ENCODE measurements at places on chromosomes 2 and 18.

GRCh38 chr2:207166349-207167098 is 776 bp upstream of the KLF7 start:
- DNase-seq, result peak; percentile 29

DNA sequence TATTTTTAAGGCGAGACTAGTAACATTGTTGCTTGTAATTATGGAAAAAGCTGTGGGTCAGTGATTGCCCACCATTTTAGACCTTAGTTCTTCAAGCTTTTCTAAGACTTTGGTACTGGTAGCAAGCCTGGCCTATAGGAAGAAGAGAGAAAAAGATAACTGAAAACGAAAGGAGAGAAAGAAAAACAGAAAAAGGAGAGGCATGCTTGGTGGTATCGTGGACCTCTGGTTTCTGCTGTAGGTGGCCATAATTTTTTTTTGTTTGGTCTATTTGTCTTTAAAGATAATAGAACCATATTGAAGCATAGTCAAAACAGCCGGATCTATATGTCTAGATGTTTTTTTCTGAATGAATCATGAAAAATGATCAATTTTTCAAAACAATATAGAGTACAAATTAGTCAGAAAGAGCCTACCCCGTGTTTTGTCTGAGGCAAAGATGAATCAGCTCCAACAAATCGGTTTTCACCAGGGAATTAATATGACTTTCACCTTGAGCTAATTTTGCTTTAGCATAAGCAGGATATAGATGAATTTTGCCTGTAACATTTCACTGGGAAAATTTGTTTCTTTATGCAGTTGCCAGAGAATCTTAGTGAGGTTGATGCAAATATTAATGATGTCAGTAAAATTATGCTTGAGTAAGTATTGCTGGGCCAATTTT is 45.7 kb downstream of the CCDC85A start:
- no peak for DNase-seq

DNA sequence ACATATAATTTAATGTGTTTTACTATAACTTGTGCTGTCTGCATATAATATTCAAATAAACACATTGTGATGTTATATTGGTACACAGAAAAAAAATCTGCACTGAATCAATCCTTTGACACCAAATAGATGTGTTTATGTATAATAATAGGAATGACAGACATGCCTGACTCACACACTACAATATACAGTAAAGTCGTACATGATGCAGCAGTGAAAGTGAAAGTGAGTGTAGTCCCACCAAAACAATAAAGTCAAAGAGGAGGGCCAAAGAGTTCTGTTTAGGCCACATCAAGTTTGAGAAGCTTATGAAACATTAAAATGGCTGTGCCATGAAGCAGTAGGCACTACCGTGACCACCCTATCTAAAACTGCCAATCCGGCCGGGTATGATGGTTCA is 8.2 kb upstream of the RBM44 start:
- DNase-seq, result no peak

DNA sequence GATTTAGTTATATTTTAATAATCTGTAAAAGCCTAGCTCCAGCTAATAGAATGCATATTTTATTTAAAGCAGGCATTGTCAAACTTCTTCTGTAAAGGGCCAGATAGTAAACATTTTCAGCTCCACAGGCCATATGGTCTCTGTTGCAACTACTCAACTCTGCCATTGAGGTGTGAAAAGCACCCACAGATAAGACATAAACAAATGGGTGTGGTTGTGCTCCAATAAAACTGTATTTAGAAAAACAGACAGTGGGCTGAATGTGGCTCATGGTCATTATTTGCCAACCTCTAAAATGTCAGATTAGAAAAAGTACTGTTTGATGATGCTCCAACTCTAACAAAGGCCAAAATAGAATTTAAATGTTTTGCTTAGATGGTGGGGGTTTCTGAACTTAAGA is 519.9 kb downstream of the RNF144A start:
- DNase-seq, result no peak

GRCh38 chr2:168699844-168700417 is 102.5 kb upstream of the NOSTRIN start:
- DNase-seq, result no peak

DNA sequence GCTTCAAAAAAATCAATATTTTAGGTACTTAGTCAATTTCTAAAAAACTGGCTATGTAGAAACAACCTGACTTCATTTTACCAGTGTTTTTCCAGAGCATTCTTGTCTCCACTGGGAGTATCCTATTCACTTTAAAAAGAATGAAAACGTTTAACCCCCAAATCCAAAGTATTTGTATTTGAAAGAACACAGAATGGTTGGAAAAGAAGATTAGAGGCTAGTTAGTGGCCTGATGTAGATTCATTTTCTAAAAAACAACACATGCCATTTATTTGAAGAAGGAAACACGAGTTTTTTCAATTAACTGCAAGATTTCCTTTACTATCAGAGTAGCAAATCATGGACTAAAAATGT is 74.6 kb downstream of the PLEKHM3 start:
- DNase-seq, result no peak

DNA sequence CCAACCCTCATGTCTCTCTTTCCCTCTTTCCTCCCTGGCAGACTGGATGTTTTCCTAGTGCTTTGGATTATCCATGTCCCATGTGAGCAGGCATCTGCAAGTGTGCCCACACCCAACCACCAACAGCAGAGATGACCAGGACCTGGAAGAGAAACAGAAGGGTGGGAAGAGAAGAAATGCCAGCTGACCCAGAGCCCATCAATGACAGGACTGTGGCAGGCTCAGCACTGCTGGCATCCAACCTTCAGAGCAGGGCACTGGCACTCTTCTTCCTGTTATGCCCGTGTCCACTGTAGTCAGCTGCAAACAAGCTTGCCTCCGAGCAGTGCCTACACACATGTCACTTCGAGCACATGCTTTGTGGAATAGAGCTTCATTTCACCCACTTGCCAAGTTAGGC is 121.1 kb downstream of the TANC1 start:
- no peak for DNase-seq

DNA sequence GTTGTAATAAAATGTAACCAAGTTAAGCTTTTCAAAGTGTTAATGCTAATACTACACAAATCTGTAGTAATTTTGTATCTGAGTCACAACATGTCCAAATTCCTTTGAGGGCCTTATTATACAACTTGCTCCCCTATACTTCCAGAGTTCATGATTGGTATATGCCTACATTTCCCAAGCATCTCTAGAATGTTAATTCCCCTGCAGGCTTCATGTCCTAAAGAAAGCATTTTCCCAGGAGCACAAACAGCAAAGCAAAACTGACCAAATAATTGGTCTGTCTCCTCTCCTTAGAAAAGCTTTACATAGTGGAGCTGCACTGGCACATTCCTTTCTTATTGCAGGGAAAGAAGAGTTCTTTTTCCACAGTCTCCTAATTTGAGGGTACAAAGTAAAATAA is 3.7 kb downstream of the ALS2 start:
- no peak for DNase-seq

DNA sequence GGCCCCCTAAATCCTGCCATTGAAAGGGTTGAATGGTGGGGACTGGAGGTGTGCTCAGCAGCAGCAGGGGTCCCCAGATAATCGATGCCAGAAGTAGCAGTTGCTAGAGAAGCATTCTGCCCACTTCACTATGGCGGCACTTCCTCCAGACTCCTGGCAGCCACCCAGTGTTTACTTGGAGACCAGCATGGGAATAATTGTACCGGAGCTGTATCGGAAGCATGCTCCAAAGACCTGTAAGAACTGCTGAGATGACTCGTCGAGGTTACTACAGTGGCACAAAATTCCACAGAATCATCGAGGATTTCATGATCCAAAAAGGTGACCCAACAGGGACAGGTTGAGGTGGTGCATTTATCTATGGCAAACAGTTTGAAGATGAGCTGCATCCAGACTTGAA is 11.0 kb upstream of the GAREM2 start:
- no peak for DNase-seq

- DNase-seq, result no peak
Observed at GRCh38 chr2:241984658-241985057, 115.1 kb downstream of the RTP5 start.

GRCh38 chr18:26386002-26386401 is 159.8 kb downstream of the TAF4B start:
- no peak for DNase-seq

GRCh38 chr2:183224948-183225347 is 100.7 kb downstream of the NUP35 start:
- DNase-seq, result no peak

GRCh38 chr2:49111456-49111855 is 42.9 kb downstream of the FSHR start:
- DNase-seq, result no peak

- no peak for DNase-seq
Observed at GRCh38 chr18:76554547-76555222, 59.6 kb upstream of the ZNF516 start.

GRCh38 chr2:180508458-180508857 is 471.9 kb upstream of the UBE2E3 start:
- no peak for DNase-seq
